ENCODE measurements at places on chromosomes 7 and 10.

DNA sequence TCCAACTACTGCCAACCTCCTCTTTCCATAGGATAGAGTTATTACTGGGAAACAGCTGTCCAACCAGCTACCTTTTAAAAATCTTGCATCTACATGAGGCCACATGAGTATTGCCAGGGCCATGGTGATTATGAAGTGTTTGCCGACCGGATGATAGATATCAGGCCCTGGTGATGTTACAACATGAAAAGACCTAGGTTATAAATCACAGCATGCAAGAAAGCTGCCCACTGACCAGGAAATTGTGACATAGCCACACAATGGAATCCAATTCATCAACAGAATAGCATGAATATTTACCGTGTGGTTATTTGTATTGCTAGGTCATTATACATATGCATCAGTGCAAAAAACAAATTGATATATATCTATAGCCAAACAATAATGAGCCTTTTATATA is 517.0 kb downstream of the INHBA start:
- DNase-seq = no peak

DNA sequence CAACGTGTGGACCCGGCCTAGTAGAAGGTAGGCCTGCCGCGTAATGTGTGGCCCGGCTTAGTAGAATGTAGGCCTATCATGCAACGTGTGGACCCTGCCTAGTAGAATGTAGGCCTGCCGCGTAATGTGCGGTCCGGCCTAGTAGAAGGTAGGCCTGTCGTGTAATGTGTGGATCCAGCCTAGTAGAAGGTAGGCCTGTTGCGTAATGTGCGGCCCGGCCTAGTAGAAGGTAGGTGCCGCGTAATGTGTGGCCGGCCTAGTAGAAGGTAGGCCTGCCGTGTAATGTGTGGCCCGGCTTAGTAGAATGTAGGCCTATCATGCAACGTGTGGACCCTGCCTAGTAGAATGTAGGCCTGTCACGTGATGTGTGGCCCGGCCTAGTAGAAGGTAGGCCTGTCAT is 11.9 kb upstream of the GTPBP4 start:
- no peak for DNase-seq

DNA sequence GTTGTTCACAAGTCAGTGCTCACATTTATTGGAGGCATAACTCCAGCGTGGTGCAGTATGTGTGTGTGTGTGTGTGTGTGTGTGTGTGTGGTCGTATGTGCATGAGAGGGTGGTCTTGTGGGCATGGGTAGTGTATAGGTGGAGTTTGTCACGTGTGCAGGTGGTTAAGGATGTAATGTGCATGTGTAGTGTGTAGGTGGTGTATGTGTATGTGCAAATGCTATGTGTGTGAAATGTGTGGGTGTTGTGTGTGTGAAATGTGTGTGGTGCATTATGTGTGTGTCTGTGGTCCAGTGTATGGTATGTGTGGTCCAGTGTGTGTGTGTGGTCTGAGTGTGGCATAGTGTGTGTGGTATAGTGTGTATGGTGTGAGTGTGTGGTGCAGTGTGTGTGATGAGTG is 30.3 kb upstream of the PODXL start:
- DNase-seq = no peak

GRCh38 chr10:81027223-81027622 is 489.5 kb downstream of the SH2D4B start:
- DNase-seq = peak; percentile 9

DNA sequence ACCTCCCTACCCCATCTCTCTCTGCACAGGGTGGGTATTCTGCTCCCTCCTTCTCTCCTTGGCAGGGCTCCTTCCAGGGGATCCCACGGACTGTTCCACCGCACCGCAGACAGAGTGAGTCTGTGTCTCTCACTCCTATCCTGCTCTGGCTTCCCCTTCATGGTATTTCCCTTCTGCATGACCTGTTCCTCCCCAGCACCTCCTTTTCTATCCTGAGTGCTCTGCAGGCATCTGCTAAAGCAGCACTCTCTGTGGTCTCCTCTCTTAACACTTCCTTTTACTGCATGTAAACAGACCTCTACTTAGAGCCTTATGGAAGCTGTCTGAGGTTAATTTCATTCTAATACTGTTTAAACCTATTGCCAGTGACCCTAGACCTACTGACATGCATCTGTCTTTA is 171.5 kb downstream of the CCSER2 start:
- no peak for DNase-seq

- DNase-seq = no peak
These were observed 216.9 kb downstream of the SORCS1 start for GRCh38 chr10:106947643-106948042.

DNA sequence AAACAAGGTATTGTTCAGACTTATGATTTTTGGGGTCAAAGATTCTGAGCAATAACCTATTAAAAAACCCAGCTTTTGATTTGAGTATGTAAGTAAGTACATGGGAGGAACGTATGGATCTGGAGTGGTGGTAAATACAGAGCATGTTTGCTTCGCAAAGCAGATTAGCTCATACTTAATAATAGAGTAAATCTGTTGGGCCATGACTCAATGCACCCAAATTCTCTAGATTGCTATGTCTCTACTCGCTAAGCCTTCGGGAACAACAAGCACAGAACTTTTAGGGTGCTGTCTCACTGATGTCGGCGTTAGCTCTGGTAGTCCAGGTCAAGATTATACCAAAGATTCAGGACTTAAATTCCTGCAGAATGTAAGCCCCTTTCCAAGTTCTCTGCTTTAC is 807 bp upstream of the MINPP1 start:
- no peak for DNase-seq

DNA sequence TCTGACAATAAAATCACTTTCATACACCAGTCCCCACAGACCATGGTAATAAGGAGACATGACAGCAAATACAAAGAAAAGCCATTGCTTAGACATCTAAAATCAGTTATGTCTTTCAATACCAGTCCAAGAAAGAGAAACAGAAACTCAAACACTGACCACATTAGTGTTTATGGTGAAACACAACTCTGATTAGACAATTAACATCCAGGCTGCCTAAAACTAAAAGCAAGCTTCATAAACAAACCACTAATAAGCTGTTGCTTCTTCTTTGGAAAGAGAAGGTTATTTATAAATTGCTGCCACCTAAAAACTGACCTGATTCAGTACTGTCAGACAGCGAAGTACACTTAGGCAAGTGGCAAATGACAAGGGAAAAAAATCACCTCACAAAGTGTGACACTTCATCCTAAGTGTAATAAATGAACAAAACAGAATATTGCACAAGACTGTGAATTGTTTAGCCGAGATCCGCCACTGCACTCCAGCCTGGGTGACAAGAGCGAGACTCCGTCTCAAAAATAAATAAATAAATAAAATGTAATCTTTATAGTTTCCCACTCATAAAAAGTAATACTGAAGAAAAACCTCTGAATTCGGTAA is 277.4 kb downstream of the PARD3 start:
- no peak for DNase-seq

- DNase-seq = no peak
These were observed 82.7 kb upstream of the ADAM12 start for GRCh38 chr10:126470991-126471390.

DNA sequence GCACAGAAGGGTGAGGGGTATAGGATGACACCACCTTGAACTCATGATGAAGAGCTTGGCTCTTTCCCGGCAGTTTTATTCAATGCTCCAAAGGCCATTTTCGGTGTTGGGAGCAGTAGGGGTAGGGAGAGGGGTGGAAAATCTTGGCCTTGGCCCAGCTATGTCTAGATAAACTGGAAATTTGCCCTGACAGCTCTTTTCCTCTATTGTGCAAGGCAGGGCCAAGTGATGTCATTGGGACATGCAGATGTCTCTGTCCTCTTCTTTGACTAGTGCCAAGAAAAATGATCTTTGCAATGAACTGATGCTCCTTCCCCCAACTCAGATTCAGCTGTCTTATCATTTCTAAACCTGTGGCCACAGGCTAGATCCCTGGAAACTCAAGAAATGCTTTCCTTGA is 27.7 kb upstream of the PRKCQ start:
- no peak for DNase-seq

DNA sequence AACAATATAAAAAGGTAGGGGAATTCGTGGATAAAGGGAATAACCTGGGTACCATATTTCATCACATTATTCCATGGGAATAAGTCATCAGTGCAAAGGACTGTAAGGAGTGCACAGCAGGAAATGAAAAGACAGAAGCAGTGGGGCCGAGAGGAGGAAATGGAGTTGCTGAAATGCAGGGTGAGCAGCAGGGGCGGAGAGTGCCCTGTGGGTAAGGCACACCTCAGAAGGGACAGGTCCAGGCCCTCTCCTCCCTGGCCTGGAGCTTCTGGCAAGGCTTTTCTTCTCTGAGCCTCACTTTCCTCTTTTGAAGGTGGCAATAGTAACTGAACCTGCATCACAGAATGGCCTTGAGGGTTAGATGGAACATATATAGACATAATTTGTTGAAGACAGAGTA is 26.2 kb downstream of the IKZF1 start:
- DNase-seq = no peak

DNA sequence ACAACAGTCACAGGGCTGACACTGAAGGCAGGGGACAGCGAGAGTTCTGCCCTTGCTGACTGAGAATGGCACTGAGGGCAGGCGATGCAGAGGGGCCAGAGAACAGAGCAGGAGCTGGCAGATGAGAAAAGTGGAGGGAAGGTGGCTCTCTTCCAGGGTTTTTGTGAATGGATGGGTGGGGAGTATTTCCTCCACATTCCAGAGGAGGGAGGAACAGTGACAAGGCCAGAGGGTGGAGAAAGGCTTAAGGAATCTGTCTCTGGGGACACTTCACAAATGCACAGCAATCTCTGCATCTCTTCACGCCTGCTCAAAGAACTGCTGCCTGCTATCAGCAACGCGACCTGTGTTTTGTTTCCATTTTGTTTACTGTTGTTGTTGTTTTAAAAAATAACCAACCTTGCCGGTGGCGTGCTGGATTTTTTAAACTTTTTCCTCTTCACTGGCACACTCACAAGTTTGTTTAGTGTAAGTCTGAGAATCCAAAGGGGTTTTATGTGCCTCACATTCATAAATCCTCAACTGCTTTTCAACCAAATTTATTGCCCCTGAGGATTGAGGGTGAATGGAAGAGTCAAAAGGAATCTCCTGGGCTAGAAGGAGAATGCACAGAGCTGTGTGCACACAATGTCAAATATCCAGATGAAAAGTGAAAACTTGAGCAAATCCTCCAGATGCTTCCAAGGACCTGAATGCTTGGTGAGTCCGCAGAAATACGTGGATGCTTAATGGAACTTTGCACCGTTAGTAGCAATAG is 129.3 kb downstream of the GLI3 start:
- peak; percentile 66 for DNase-seq

- no peak for DNase-seq
These were observed 1.1 kb upstream of the HPSE2 start for GRCh38 chr10:99236627-99237309.

- no peak for DNase-seq
These were observed 5.7 kb upstream of the AP5Z1 start for GRCh38 chr7:4769761-4770160.

- no peak for DNase-seq
These were observed 172.6 kb upstream of the INHBA start for GRCh38 chr7:41875513-41875912.

DNA sequence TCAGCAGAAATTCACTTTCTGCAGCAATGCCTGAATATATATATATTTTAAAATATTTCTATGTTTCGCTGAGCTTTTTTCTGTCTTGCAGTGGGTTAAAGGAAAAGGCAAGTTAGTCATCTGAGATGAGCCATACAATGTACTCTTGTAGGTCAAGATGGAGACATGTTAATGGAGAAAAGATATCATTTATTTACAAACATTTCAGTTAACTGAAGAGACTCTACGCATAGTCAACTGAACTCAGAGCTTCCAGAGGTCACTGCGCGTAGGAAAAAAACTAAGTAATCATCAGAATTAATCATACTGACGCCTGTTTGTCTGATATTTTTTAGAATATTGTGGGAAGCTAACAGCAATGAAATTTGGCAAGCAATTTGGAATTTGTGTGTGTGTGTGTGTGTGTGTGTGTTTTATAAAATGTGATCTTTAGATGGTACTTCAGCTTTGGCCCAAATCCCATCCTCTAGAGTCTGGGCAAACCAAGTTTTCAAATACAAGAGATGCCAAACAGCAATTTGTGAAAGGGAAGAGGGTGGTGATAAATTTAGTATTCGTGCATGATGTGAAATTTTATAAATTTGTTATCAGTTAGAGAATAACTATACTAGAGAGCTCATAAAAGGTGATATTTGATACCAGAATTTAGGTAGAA is 193.9 kb upstream of the AGR3 start:
- DNase-seq = no peak

- no peak for DNase-seq
These were observed 32.9 kb upstream of the CUX1 start for GRCh38 chr7:101784292-101785127.

DNA sequence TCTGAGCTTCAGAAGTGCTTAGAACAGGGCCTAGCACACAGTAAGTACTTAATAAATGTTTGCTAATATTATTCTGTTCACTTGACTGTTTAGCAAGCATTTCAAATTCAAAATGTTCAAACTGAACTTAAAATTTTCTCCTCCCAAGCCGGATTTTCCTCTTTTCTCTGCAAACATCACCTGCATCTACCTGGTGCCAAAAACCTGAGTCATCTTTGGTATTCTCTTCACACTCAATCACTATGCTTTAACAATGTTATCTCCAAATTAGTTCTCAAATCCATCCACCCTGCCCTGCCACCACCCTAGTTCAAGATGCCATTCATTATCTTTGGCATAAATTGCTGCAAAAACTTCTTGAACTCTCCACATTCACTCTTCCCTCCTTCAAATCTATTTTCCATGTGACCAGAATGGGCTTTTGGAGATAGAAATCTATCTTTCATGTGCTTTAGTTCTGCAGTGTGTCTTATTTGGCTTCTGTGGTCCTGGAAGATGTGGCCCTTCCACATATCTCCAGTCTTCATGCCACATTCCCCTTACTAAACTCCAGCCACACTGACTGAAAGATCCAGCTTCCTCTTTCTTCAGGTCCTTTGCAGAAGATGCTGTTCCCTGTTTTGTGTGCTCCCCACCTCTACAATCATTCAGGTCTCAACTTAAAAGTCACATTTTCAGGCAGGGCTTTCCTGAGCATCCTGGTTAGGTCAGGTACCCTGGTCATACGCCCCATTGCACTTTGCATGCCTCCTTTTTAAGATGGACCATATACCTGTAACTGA is 2.0 kb downstream of the GGCT start:
- no peak for DNase-seq

GRCh38 chr7:100169147-100169850 is 882 bp upstream of the GAL3ST4 start:
- no peak for DNase-seq

DNA sequence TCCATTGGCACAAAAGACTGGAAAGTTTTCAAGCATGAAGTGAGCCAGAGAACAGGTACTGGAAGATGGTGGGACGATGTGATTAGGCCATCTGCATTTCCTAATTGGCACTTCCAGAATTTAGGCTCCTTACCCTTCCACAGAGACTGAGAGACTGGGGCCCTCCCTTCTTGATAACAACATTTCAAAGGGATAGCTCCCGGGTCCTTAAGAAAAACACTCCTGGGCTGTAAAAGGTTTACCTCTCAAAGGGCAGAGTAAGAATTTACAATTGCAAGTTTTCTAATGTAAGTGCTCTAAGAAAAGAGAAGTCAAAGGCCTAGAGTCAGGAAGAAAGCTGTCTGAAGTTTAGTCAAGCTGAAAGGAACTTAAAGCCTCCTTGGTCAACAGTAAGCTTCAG is 559.5 kb upstream of the C7orf33 start:
- DNase-seq = no peak

GRCh38 chr10:218798-219197 is 83.5 kb downstream of the ZMYND11 start:
- DNase-seq = no peak
